ENCODE measurements at places on chromosomes 4 and X.

- DNase-seq: no peak
These were observed 91.2 kb downstream of the ABLIM2 start for GRCh38 chr4:8067274-8067936.

DNA sequence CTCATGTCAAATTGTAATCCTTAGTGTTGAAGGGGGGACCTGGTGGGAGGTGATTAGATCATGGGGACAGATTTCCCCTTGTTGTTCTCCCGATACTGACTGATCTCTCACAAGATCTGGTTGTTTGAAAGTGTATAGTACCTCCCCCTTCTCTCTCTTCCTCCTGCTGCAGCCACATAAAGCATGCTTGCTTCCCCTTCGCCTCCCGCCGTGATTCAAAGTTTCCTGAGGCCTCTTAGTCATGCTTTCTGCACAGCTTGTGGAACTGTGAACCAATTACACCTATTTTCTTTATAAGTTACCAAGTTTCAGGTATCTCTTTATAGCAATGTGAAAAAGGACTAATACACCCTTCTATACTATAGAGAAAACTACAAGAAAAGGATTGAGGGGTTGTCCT lies 1170.5 kb upstream of the AGA start:
- no peak for DNase-seq

- DNase-seq: no peak
These were observed at the start of gene GUCY1A1 for GRCh38 chr4:155666344-155667221. Gene GUCY1A1, plus strand, starts transcription at chr4:155666848. Its CDS starts 30,020 bp downstream, at chr4:155696868.

- no peak for DNase-seq
These were observed 217.5 kb downstream of the DHRSX start for GRCh38 chrX:2283111-2283859.

GRCh38 chr4:6352031-6352692 lies 82.5 kb downstream of the WFS1 start:
- no peak for DNase-seq

GRCh38 chrX:56728752-56729151 lies 291 bp upstream of the NBDY start:
- no peak for DNase-seq

DNA sequence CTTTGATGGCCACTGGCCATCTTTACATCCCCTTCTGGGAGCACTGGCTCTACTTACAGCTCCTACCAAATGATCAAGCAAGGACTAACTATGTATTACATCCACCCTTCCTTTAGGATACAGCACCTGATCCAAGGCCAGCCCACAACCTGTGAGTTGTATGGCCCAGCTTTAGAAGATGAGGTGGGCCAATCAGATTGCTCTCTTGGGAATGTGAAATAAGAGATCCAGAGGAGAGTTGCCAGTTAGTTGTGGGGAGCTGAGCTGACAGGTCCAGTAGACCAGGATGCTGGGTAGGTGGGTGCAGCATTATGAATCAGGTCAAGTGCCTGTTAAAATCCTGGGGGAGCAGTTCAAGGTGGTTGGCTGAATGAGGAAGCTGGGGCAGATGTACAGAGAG lies 111.5 kb downstream of the GNL3L start:
- no peak for DNase-seq

DNA sequence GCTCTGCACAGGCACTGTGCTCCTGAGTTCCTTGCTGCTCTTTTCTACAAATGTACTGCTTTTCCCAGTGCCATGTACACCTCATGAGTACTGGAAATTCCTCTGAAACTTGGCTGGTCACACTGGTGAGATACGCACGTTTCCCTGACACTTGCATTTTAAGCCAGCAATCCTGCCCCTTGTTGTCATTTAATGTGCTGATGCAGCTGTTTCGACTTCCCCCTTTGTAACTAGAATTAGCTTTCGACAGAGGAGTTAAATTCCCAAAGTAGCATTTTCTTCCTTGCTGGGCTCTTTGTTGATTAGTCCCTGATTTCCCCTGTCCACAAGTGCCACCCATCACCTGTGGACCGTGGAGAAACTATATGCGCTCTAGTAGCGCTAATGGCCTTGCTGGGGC lies 77.5 kb downstream of the IQCM start:
- DNase-seq: no peak

DNA sequence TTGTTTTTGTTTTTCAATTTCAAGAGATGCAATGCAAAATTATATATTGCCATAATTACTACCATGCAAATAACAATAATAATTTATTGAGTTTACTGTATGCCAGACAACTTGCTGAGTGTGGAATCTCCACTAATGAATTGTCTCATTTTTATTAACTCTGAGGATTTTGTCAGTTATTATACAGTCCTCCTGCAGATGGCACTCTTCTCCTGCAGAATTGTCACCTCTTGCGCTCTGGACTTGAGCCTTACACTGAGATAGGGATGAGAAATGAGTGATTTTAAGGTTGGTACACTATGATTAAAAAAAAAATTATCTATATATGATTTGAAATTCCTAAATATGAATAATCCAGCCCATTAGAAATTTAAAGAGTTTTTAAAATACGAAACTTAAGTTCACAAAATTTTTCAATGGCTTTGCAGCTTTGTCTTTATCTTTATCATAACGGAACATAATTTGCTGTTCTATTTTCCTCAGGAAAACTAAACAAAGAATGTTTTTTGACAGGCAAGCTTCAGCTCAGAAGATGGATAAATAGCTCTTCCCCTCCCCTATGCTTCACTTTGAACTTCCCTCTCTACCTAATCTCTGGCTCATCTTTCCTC lies 12.7 kb upstream of the PAQR3 start:
- DNase-seq: no peak

DNA sequence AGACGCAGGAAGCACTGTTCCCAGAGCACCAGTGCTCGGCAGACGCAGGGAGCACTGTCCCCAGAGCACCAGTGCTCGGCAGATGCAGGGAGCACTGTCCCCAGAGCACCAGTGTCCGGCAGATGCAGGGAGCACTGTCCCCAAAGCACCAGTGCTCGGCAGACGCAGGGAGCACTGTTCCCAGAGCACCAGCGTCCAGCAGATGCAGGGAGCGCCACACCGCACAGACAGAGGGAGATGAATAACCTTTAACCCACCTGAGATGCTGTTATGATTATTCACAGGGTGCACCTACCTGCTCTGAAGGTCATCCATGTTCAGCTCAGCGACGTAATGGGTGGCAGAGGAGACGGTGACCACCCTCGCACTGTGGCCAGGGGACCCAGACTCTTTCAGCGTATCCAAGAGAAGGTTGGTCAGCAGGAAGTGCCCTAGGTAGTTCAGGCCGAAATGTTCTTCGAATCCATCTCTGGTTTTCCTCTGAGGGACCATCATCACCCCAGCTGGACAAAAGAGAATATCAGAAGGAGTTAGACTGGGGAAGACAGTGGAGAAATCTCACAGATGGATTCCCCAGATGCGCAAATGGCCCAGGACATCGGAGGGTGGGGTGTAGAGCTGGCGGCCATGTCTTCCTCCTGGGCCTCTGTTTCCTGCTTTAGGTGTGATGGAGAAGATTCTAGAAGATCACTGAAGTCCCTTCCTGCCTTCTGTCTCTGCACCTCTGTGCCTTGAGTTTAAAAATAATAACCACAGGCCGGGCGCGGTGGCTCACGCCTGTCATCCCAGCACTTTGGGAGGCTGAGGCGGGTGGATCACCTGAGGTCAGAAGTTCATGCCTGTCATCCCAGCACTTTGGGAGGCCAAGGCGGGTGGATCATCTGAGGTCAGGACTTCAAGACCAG lies 234.1 kb downstream of the DHRSX start:
- no peak for DNase-seq

DNA sequence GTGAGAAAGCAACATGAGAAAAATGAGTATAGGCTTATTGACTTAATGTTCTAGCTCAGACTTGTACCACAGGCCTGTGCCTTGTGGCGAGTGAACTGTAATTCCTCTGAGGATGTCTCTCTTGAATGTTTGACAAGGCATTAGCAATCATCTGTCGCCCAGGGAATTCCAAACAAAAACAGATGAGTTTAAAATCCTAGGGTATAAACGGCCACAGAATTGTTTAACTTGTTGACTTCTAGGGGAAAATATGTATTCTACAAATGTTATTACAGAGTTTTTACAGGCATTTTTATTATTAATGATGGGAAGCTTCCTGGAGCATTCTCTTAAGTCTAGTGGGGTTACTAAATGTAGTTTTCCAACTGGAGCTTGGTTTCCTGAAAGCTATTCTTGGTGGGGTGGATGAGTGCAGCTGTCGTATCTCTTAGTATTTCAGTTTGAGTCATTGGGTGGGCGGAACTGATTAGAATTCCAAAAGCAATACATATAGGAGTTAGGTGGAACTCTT lies 40.6 kb downstream of the ARHGAP10 start:
- no peak for DNase-seq

- DNase-seq: no peak
These were observed 46.4 kb downstream of the ACOX3 start for GRCh38 chr4:8394061-8394519.

- DNase-seq: no peak
These were observed 36.4 kb downstream of the PCDH7 start for GRCh38 chr4:30756553-30756952.

DNA sequence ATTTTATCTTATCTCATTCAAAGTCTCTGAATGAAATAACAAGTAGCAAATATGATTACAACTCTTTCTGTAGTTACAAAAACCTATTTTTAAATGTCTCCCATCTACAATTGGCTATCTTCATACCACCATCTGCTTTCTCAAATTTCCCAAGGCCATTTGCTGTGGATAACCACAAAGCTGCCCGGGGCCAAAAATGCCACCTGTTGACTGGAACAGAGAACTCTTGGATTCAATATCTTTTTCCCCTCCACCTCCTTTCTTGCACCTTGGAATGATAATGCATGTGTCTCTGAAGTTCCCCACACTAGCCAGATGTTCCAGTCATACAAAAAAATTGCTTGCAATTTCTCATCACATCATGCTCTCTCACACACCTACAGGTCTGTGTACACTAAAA lies 93.3 kb upstream of the SCML1 start:
- DNase-seq: no peak

- DNase-seq: no peak
These were observed 139.6 kb downstream of the IQCM start for GRCh38 chr4:149676076-149676475.

- DNase-seq: no peak
These were observed at the start of gene IQSEC2 for GRCh38 chrX:53281321-53281822. Gene IQSEC2, minus strand, starts transcription at chrX:53281584.

- DNase-seq: no peak
These were observed 152.6 kb downstream of the GASK1B start for GRCh38 chr4:158020176-158020575.

GRCh38 chr4:103171006-103171405 lies 27.1 kb downstream of the CENPE start:
- DNase-seq: no peak

GRCh38 chr4:123093236-123093635 lies 170.8 kb upstream of the NUDT6 start:
- no peak for DNase-seq

DNA sequence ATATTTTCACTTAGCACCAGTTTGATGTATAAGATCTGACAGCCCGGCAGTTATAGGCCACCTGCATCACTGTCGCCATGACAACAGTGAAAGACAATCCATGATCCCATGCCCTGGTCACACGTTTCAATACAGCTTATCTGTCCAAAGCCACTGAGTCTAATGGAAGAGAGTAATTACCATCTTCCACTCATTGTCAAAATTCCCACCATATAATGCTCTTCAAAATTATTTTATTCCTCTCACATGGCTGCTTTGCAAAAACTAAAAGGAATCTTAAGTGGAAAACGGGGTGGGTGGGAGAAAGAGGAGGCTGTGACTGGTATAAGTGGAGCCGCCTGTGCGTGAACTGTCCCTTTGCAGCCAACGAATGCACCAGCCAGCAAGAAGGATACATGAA lies 44.2 kb downstream of the MAML3 start:
- DNase-seq: no peak

GRCh38 chr4:8543623-8544022 lies 36.6 kb upstream of the GPR78 start:
- DNase-seq: no peak

DNA sequence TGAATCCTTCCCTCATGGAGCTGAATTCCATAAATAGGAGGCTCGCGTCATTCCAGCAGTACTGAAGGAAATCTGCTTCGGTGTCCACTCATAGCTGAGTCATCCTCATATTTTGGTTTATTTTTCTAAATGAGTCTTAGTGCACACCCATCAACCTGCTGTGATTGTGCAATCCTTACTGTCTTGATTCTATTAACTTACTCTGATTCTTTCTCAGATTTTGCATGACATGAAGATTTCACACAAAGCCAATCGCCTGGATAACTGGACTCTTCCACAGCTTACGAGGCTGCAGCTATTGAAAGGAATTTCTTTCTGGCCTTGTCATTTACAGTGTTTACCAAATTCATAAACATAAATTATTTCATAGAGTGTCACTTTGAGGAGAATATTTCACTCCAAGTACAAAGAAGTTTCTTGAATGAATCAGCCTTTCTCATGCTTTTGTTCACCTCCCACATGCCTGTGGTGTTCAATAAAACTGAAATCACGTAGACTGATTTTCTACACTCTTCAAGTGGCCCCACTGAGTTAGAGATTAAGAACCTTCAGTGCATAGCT lies 207.6 kb upstream of the SLITRK2 start:
- no peak for DNase-seq

DNA sequence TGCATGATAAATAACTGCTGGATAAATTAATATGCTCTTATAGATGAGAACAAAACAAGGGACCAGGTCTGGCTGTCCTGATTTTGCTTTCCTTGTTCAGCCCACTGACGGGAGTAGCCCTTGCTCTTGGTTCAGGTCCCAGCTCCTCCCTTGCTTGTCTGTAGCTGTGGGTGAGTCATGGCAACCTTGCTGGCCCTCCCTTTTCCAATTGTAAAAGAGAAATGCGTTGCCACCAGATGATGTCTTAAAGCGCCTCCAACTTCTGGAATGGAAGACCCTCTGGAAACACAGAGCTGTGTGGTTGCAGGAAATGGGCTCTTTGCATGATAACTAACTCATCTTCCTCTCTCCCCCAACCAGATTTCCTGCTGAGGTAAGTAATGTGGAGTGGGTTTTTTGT lies 171.4 kb downstream of the AASDH start:
- DNase-seq: no peak

DNA sequence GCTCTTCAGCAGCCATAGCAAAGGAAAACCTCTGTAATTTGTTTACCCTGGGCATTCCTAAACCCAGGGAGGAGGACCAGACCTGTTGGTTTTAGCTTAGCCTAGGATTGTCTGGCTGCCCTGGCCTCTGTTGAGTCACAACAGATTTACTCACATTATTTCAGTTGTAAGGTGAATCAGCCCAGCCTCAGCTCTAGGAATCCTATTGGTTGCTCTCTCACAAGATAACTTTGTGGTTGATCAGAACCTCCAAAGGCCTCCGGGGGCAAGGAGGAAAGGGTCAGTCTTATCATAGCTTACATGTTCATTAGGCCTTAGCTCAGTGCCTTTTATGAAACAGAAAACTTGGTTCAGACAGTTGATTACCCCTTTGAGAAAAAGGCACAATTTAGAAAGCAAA lies 41.0 kb downstream of the PDK3 start:
- DNase-seq: no peak

DNA sequence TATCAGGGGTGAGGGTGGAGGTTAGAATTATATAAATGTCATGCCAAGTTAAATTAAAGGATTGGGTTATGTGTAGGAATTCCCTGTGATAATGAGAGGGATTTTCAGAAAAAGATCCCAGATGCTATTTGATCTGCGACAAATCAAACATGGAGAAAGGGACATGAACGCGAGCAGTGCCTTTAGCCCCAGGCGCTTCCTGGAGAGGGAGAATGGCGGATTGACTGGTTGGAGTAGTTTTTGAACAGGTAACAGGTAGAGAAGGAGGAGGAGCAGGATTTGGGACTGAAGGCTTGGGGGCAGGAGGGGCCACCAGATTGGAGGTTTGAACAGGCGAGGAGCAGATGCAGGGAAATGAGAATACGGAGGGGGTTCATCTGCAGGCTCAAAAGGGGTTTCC lies 67.1 kb downstream of the LRP2BP start:
- DNase-seq: no peak

- no peak for DNase-seq
These were observed 31.8 kb downstream of the MSL3 start for GRCh38 chrX:11789809-11790208.
